LNCaP clone FGC (cell line): ENCODE measurements at places on chromosomes 7 and 10.

- DNase-seq = no peak
Observed at GRCh38 chr7:96388620-96389383, 66.9 kb upstream of the SLC25A13 start.

DNA sequence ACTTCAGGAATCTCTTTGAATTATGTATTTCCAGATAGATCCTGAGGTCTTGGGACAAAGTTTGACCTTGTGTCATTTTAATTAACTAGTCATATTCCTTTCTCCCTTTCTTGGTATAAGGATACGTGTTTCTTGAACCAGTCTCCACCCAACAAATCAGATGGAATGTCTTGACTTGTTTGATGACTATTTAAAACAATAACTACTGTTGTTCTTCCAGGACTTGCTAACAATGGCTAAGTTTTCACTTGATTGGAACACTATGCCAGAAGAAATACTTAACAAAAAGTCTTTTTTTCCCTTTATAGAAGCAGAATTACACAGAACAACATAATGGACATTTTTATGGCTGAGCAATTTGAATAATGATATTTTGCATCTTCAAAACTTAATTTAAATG, 43.0 kb upstream of the WIPF3 start:
- DNase-seq = no peak

DNA sequence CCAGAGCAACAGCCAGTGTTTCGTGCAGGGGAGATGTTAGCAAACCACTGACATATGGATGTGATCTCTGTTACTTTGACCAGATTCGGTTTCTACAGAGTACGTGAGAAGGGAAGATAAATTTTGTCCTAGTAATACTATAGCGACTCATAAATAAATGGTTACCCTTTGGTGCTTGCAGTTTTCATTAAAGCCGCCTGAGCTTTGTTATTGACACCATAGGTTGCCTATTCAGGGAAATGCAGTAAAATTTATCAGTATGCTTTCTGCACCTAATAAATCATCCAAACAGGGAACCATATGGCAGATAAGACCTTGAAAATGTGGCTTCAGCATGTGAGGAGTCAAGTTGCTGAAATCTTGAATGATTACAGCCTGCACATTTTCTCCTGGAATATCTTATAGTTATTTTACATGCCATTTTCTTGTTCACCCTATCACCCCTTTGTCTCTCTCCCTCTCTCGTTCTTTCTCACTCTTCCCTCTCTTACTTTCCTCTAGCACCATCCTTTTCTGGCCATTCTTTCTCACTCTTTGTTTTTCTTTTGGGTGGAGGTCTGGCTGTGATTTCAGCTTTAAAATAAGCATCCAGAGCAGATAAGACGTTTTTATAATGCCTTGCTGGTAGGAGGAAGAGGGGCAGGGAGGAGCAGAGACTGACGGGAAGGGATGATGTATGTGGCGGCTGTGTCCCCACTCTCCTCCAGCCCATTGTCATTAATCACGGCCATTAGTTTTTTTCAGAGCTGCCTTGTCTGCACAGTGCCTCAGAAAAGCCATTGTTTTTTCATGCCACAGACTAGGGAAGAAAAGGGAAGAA, 182.5 kb downstream of the LRMDA start:
- DNase-seq = no peak

DNA sequence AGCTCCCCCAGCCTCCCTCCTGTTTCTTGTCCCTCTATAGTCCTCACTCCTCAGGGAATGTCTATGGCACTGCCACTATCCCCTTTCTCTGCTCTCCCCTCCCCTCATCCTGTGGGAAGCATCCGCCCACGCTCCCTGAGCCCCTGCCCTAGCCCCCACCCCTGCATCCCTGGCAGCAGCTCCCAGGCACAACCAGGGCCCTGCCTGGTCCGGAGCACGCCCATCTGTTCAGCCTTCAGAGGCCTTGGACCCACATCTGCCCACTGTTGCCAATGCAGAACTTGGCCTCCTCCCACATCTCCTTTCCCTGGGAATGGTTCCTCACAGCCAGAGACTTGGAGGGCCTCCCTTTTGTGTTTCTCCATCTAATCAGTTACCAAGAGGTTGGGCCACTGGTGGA, 20.4 kb upstream of the TBRG4 start:
- DNase-seq = no peak

GRCh38 chr7:108067844-108068243, 62.3 kb downstream of the LAMB4 start:
- DNase-seq = no peak

DNA sequence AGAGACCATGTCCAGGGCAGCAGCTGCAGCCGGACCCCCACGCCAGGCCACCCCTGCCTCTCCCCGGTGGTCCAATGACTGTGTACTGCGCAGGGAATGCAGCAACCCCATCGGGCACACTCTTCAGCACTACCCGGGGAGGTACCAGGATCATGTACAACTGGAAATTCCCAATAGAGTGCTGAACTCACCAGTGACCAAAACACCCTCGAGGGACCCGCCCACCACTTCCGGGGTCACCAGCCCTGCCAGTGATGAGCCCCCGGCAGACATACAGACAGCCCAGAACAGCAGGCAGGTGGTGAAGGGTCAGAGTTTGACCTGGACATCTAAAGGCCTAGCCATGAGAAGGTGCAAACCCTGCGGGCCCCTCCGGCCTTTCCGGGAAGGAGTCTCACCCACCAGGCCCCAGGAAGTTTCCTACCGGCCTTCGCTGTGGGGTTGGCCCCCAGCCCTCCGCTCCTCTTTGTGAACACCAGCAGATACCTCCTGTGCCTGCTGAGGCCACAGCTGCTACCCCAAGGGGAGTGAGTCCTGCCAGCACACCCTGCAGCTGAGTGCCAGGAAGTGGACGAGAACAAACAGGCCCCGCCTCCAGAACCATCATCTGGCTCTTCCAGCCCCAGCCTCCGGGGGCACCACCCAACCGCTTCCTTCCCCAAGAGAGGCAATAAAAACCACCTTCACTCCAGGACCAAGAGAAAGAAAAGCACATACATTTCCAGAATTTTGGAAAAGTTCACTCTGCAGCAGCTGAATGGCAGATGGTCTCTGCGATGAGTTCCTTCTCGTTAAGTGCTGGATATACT, 5.0 kb upstream of the ANKRD61 start:
- no peak for DNase-seq

- DNase-seq = no peak
Observed at GRCh38 chr10:6062101-6062771, at the start of gene IL2RA. TSS of gene IL2RA (minus strand) at chr10:6062367. CDS start at chr10:6062151, 216 bp downstream.

DNA sequence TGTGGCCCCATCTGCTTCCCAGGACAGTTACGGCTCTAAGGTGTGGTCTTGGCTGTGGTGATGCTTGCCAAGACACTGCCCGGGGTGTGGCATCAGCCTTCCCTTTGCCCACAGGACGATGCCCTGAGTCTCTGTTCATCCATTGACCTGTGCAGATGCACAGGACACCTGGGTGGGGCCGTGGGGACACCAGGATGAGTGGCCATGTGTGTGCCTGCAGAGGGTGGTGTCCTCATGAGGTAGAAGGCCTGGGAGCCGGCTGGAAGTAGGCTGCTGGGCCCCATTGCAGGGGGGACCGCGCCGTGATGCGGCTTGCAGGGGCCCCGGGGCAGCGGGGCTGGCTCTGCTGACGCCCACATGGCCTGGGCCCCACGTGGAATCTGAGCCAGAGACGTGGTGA, 22.4 kb upstream of the PWWP2B start:
- no peak for DNase-seq

- DNase-seq = no peak
Observed at GRCh38 chr10:121221072-121221471, 369.9 kb downstream of the WDR11 start.

- DNase-seq = no peak
Observed at GRCh38 chr10:44745920-44746319, 165.2 kb upstream of the TMEM72 start.

DNA sequence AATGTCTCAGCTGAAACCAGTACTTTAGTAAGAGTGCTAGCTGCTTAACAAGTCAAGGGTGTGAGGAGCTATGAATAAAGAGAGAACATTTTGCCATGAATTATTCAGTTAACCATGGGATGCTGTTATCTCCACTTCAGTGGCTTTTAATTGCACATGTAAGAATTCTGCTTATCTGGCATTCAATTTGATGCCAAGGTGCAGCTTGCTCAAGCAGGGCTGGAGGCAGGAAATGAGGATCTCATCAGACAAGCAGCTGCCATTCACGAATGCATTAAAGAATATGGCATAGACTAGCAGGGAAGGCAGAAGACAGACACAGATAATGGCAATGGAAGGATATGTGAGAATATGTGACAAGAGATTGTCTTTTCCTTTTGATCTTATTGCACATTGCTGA, 697.8 kb downstream of the NRG3 start:
- DNase-seq = no peak

DNA sequence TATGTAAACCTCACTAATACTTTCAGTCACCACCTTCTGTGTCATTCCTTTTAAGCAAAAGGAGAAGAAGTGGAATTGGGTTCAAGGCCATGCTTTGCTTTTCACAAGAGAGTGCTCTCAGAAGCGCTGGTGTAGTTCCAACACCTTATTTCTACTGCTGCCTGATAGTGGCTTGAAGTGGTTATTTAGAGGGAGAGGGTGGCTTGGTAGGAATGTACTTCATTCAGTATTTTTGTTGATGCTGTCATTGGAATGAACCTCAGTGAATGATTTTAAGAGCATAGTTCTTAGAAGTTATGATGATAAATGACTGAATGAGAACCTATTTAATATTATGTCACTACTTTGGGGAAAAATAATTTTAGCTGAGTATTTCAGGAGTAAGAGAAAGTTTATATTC, 396.7 kb downstream of the EXOC4 start:
- no peak for DNase-seq

DNA sequence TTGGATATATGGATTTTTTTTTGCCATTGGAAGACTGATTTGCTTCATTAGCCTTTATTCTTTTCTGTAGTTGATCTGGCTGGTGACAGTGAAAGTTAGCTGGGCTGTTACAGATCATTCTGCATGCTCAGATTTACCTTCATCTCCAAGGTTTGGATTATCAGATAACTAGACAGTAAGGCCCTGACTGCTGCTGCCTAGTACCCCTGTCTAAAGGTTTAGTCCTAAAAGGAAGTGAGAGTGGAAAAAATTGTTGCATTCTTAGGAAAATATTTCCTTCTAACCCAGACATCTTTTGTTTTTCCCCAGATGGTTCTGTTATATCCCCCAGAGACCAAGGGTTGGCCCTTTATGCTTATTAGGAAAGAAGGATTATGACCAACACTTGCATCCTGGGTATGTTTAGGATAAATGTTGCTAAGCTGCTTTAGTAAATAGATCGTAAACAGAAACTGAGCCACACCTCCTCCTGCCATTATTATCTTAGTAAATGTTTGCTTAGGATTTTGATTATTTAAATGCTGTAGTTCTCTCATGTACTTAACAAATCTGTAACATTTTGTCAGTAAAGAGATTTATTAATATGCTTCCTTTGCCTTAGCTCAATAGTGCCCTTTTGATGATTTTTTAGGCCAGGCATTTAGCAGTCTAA, 44.4 kb downstream of the MCU start:
- peak; percentile 66 for DNase-seq

DNA sequence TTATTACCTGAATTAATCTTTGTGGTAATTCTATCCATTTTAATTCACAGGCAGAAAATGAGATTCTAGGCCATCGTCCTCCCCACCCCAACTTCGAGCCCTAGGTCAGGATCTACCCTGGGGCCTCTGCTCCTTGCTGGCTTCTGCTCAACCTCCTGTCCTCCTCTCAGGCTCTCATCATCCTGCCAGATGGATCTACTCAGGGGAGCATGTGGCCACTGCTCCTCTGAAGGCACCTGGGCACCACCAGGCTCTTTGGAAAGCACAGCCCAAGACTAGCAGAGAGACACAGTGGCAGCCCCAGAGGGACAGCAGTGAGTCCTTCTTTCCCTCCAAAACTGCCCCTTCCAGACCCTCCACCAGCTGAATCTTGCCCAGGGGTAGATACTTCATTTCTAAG, 248.2 kb downstream of the TCERG1L start:
- DNase-seq = no peak

DNA sequence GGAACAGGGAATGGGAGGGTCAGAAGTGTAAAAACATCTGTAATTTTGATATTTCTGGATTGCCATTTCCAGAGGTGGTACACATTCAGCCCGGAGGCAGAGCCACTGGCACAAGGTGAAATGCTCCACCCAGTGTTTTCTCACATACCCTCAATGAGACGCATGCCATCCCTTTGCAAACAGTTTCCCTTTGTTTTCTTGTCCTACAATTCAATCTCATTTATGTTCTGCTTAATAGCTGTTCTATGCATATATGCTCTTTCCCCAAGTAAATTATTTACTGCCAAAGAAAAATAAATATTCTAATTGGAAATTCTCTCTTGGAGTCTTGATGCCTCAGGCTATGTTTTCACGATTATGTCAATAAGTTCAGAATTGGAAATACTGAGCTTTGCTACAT, 369.7 kb upstream of the AKR1E2 start:
- no peak for DNase-seq

DNA sequence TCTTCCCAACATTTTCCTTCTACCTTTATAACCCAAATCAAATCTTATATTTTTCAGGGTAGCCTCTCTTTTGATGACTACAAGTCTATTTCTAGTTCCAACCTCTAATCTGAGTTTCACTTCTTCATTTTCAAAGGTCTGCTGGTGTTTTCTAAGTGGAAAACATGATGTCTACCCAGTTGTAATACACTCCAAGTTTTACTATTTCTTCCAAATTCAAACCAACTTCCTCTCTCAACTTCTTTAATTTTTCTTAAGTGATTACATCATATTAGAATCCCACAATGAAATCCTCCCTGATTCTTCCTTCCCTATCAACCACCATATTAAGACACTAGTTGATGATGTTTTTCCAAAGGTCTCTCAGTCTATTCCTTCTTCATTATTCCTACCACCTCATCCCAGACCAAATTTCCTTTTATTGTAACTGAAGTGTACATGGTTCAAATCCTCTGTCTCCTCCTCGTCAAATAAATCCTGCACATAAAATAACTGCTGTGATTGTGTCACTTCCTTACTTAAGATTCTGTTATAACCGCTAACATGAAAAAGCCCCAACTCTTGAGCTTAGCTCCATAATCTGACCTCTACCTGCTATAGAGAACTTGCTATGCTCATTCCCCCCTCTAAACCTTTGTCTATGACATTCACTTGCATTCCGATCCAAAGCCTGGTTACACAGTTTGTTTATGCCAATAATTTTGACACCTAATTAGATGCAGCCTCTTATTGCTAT, 12.7 kb downstream of the TAS2R38 start:
- no peak for DNase-seq

- DNase-seq = no peak
Observed at GRCh38 chr7:46663025-46663424, 742.0 kb upstream of the IGFBP3 start.

- DNase-seq = peak; percentile 47
Observed at GRCh38 chr10:60964257-60965235, 20.6 kb upstream of the RHOBTB1 start.
